ENCODE measurements at places on chromosomes 5 and 9. TPM values are rescaled to one million over a fixed set of nuclear protein-coding genes. Genes with fewer than 3 reads are reported as not detected.

TMEM252 gene
- not detected for total RNA-seq

GRCh38 chr9:136225366-136225747 is 20.3 kb downstream of the QSOX2 start:
- no peak for DNase-seq

DNA sequence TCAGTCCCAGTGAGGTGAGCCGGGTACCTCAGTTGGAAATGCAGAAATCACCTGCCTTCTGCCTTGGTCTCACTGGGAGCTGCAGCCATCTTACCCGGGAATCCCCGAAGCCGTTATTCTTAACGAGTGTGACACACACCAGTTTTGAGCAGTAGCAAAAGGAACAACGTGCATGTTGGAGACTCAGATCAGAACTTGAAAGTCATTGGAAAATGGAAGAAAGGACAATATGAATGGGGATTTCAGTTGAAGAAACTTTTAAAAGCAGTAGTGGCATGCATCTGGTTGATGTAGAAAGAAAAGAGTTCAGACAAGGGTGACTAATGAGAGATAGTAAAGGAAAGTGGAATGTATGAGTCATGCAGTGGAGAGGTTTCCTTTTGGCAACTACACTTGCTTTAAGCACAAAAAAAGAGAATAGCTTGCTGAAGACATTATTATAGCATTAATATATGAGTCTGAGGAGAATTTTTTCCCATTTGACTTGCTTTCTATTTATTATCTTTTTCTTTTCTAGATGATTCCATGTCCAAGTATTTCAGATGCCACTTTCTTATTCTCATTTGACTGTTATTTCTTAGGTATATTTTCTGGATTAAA is 44.4 kb upstream of the ANKDD1B start:
- peak; percentile 88 for DNase-seq

MARCOL gene
- total RNA-seq, result not detected

BRINP1 gene
- total RNA-seq, result under 0.01 TPM

ZNF354C gene
- 2.5 TPM for total RNA-seq
